ENCODE measurements at places on chromosomes 1 and 21.

DNA sequence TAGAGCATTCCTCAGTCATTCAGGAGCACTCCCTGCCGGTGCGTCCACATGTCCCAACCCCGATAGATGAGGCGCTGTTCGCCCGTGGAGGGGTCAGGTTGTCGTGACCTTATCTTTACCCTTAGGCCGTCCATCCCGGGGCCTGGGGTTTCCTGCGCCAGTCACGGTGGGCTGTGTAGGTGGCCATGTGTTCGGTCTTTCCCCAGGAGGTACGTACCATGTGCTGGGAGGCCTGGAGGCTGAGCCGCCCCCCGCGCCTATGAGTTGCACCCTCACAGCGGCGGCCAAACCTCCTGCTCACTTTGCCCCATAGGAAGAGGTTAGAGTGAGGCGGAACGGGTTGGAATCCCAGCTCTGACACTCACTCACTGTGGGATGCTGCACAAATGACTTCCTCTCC lies 35.3 kb downstream of the UMODL1 start:
- DNase-seq = no peak

- no peak for DNase-seq
Observed at GRCh38 chr1:103194060-103194459, 85.7 kb upstream of the COL11A1 start.

GRCh38 chr1:209624558-209625549 lies 27.4 kb downstream of the LAMB3 start:
- no peak for DNase-seq

- DNase-seq = no peak
Observed at GRCh38 chr21:17422931-17423330, 89.9 kb upstream of the CXADR start.

GRCh38 chr1:36492491-36492890 lies 9.8 kb upstream of the CSF3R start:
- DNase-seq = no peak

- no peak for DNase-seq
Observed at GRCh38 chr1:226609836-226610455, 61.4 kb downstream of the STUM start.

DNA sequence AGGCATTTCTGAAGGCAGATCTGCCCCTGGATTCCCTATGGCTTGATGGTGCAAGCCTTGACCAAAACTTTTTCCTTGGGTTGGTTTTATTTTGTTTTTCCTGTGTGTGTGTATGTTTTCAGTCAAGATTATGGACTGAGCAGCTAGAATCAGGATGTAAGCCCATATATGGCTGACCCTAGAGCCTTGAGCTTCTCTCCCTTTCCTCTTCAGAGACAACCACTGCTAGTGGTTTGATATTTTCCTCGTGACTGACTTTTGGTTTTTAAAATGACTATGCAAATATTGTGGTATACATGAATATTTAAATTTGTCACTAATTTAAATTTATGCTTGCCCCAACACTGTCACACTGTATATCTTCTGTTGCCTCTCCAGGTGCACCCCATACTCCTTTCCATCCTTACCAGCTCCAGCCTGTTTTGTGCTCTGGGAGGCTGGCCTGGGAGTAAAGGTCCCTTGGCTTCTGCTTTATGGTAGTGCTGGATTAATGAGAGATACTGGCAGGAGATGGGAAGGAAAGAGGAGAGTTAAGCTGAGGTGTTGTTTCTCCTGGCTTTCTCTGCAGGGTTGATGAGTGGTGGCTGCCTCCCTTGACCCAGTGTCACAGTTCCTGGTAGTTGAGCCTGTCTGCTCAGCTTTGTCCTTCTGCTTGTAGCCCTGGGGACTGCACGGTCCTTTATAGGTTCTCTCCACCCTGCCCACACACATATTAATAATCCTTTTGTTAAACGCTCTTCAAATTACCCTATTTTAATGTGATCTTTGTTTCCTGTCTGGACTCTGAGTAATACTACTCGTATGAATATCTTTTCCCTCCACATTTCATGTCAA lies 44.4 kb downstream of the RWDD3 start:
- no peak for DNase-seq

DNA sequence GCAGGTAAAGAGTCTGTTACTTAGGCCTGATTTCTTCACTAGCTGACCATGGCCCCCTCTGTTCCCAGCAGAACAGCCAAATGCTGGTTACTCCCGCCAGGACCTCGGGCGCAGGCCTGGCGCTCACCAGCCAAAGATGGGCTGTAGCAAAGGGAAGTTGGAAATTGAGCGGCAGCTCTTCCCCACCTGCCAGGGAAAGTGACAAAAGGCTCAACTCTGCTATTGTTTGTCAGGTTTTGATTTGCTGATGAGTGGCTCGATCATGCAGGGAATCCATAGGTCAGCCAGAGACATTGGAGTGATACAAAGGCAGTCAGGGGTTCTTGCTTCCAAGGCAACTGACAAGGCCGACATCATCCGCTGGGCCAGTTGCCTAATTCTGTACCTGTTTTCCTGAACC lies 120.1 kb downstream of the ASTN1 start:
- no peak for DNase-seq

DNA sequence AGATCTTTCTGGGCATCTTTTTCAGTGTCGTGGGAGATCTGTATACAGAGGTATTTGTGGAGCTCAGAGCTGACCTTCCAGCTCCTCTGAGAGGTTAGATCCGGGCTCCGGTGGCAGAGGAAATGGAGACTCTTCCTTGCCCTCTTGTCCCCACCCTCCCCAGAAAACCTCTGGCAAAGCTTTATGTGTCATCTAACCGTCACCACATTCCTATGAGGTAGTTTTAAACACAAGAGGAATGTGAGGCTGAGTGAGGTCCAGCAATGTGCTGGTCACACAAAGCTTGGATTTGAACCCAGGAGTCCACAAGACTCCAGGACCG lies 1.2 kb downstream of the CD160 start:
- peak; percentile 46 for DNase-seq

DNA sequence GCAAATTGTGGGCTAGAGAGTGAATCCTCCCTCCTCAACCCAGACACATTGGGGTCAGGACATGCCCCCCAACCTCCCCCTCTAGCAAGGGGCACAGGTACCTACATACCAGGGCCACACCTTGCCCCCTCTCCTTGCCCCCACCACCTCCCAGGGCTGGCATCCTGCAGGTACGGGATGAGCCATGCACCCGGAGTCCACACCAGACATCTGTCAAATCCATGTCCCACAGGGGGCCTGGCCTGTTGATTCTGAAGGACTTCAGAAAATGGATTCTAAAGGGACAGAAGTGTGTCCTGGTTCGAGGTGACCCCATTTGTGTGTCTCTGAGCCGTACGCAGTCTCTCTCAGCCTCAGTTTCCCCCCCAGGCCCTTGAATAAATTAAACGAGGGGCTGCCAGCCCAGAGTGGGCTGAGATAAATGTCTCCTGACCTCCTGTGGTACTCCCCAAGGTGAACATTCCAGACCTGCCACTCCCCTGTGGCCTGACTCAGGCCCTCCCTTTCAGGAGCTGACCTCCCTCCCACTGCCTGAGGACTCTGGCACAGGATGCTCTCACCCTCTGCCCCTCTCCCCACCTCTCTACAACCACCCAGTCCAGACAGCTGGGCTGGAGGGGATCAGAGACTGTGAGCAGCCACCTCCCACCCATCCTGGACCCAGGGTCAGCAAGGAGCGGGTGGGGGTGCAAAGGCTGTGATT lies 94.5 kb downstream of the EPHB2 start:
- no peak for DNase-seq

- peak; percentile 94 for DNase-seq
Observed at GRCh38 chr1:77978293-77978968, 441 bp downstream of the FUBP1 start.

DNA sequence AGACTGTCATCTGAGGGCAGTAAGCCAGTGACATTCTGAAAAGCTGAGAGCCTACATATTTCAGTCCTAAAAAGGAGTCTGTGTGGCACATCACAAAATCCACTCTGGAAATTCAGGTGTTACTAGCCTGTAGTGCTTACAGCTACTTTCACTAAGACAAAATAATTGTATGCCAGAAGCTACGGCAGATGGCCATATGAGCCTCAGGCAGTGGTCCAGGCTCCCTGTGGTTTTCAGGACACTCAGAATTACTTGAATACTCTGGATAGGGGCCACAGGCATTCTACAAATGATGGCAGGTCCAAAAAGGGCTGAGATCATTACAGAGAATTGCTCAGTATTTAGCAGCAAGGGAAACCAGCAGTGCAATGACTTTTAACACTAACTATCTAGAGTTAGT lies 527.1 kb downstream of the MRPL39 start:
- no peak for DNase-seq

- DNase-seq = no peak
Observed at GRCh38 chr1:50704126-50704525, 255.9 kb downstream of the FAF1 start.

- no peak for DNase-seq
Observed at GRCh38 chr1:178057141-178057765, 36.7 kb upstream of the RASAL2 start.

- peak; percentile 46 for DNase-seq
Observed at GRCh38 chr1:239386453-239387303, at the start of gene CHRM3. TSS of gene CHRM3 (plus strand) at chr1:239386568. CDS start at chr1:239907452, 520,884 bp downstream.

DNA sequence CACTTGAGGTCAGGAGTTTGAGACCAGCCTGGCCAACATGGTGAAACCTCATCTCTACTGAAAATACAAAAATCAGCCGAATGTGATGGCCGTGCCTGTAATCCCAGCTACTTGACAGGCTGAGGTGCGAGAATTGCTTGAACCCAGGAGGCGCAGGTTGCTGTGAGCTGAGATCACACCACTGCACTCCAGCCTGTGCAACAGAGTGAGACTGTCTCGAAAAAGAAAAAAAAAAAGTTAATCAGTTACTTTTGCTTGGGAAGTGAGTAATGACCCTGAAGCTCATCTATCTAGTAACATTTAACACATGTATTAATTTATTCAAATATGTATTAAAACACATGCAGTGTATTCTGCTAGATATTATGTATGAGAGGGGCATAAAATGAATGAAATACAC lies 49.4 kb downstream of the ZNF326 start:
- DNase-seq = no peak

DNA sequence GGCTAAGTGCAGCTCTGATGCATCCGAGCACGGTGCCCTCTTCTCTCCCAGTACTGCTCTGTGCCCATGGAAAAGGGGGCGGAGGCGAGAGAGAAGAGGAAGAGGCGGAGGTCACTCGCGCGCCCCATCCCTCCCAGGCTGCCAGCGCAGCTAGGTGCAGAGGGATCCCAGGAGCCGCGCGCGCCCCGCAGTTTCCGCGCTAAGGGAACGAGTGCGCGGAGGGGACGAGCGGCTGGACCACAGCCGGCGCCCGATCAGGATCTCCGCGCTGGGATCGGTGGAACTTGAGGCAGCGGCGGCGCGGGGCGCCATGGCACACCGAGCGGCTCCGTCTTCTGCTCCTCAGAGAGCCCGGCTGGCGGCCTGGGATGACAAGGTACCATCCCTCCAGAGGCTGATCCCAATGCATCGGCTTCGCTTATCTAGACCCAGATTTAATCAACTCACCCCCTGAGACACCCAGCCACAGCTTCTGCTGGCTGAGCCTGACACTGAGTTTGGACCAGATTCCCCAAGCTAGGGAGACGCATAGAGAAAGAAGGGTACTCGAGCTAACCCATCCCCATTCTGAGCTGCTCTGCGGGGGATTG lies at the start of gene PTGFR:
Gene PTGFR, plus strand, starts transcription at position 114 of the 590 bp plus-strand sequence. CDS start 1,770 bp downstream, outside the sequence.
- no peak for DNase-seq

DNA sequence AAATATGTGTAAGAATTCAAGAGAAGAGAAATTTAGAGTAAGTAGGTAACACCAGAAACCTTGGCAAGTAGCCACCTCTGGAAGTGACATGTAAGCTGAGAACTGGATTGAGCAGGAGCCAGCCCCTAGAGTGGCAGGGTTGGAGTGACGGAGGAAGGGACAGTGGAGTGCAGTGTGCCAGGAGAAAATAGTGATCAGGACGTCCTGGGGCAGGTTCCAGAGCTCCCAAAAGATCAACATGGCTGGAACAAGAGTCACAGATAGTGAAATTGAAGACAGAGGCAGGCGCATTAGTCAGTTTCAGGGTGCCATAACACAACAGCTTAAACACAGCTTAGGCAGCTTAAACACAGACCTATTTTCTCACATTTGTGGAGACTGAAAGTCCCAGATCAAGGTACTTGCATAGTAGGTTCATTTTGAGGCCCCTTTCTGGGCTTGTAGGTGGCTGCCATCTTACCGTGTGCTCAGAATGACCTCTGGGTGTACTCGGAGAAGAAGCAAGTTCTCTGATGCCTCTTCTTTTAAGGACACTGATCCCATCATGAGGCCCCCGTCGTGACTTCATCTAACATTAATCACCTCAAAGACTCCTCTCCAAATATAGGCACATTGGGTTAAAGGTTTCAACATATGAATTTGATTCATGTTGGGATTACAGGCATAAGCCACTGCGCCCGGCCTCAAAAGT lies 37.2 kb downstream of the GNPAT start:
- no peak for DNase-seq

GRCh38 chr1:180428782-180429695 lies 73.3 kb downstream of the ACBD6 start:
- no peak for DNase-seq

DNA sequence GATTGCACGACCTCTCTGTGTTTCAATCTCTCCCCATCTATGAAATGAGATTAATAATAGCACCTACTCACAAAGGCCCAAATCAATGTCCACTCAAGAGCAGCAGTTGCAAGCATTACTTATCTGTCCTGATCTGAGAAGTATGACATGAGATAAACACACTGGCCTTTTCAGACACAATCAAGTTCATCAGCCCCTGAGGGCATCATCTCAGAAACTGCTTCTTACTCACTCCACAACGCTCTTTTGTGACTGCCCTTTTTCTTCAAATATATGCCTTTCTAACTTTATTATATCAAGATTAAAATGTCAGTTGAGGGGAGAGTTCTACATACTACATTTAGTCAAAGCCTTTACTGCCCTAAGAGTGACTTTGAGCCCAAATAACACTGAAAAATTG lies 371.9 kb upstream of the SPAG17 start:
- DNase-seq = no peak

- no peak for DNase-seq
Observed at GRCh38 chr1:210777914-210778313, 356.0 kb downstream of the KCNH1 start.

DNA sequence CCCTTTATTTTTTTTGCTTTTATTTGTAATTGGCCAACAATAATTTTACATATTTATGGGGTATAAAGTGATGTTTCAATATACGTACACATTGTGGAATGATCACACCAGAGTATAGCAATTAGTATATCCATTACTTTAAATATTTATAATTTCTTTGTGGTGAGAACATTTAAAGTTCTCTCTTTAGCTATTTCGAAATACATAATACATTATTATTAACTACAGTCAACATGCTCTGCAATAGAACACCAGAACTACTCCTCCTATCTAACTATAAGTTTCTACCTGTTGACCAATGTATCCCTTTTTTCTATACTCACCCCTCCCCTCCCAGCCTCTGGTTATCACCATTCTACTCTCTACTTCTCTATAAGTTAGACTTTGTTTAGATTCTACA lies 77.4 kb downstream of the SCMH1 start:
- no peak for DNase-seq

- DNase-seq = peak; percentile 34
Observed at GRCh38 chr1:6083801-6084446, 38.2 kb downstream of the KCNAB2 start.

- DNase-seq = no peak
Observed at GRCh38 chr1:39026866-39027507, 837 bp downstream of the NDUFS5 start.

DNA sequence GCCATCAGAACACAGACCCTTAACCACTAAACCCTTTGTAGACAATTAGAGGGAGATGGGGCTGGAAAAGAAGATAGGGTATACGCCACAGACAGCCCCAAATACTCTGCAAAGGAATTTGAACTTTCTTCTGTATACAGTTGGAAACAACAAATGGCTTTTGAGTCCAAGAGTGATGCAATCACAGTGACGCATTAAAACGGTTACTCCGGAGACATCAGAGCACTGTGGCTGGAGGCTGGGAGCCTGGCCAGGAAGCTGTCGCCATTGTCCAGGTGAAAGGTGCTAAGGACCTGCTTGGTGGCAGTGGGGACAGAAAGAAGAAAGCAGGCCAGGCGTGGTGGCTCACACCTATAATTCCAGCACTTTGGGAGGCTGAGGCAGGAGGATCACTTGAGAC lies 4.2 kb downstream of the FLAD1 start:
- no peak for DNase-seq

Data from AG09309 (cell line).